ENCODE measurements at places on chromosomes 6 and 20.

- no peak for DNase-seq
Observed at GRCh38 chr20:24588047-24588635, 118.7 kb downstream of the SYNDIG1 start.

DNA sequence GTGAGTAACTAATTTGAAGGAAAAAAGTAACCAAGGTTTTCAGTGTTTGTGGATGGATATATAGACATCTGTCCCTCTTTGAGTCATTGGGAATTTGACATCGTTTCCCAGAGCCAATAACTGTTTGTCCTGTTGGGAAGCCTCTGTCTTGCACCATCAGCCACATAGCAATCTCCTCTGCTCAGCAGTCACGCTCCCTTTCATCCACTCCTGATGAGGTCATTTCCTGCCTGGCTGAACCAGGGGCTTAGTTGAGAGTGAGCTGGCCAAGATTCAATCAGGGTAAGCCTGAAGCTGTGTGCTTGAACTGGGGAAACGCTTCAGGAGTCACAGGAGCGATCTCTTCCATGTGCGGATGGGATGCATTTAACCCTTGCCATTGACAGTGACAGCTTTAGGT lies 121.5 kb upstream of the FOXQ1 start:
- DNase-seq, result no peak

DNA sequence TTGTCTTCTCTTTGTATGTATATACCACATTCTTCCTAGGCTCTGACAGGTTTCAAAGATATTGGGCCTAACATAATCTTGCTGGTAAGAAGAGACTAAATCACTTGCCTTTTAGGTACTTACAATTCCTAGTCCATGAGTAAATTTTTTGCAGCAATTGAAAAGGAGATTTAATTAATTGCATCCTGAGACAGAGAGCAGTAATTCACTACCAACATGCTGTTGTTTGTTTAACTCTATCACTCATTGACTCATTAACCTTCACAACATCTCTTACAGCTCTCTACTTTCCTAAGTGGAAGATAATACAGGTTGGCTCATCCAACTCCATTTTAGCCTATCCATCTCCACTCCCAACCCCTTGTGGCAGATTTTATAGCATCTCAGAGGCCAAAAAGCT lies 280.4 kb downstream of the ALDH8A1 start:
- no peak for DNase-seq

DNA sequence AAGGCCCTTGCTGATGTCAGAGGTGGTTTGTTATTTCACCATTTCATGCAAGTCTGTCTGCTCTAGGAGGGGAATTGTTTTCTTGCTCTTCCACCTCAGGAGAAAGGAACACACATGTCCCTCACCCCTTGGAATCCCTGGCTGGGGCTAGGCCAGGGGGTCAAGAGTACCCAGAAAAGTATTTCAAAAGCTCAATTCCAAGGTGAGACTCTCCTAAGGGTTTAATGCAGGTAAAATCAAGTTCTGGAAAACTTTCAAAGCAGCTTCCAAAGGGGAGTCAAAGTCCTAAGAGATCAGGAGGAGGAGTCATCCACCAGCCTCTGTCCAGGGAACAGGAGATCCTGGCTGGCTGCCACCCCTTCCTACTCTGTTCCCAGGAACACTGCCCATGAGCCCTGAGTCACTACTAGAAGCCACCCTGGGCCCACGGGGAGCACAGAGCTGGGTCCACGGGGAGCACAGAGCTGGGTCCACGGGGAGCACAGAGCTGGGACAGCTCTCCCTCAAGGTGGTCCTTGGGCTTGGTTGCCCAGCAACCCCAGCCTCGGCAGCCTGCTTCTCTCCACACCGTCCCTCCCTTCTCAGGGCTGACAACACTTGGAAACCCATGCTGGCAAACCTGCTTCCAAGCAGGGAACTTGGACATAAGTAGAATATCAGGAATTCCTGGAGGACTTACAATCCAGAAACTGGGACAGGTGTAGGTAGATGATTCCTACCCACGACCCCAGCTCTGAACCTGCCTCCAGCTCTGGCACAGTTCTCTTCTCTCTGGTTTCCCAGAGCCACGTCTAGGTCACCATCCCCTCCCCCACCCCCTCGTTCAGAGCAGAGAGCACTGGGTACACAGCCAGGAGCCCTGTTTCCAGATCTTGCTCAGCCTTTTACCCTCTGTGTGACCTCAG lies 35.3 kb upstream of the CDKN1A start:
- no peak for DNase-seq

- no peak for DNase-seq
Observed at GRCh38 chr6:36698196-36698595, 570 bp downstream of the RAB44 start.

DNA sequence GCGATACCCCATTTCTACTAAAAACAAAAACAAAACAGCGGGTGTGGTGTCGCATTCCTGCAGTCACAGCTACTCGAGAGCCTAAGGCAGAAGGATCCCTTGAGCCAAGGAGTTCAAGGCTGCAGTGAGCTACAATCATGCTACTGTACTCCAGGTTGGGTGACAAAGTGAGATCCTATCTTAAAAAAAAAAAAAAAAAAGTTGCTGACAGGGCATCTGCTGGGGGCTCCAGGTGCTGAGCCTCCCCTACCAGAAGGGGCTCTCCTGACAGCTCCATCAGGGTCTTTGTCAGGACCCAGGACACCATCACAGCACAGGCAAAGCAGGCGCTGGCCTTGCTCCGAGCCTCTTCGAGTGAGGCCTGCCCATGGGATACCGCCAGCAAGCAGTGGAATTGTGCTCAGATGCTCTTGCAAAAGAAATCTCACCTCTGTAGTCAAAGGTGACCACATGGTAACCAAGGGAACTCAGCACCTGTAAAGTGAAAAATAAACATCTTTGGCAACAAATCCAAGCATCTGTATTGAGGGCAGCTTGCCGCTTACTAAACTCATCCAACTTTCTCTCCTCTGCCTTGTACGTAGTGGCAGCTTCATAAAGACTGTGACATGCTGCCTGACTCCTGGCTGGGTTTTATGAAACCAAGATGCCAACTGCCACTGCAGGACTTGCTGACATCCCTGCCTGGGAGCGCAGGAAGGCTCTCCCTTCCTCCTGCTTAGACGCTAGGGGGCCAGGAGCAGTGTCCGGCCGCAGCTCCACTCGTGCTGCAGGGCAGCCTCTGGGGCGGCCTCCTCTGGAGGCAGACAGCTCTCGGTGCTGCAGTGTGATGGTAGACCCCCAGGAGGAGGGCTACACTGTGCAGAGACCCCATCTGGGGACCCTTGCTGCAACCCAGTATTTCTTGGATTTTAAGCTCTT lies 66.9 kb downstream of the PYGB start:
- DNase-seq, result no peak

DNA sequence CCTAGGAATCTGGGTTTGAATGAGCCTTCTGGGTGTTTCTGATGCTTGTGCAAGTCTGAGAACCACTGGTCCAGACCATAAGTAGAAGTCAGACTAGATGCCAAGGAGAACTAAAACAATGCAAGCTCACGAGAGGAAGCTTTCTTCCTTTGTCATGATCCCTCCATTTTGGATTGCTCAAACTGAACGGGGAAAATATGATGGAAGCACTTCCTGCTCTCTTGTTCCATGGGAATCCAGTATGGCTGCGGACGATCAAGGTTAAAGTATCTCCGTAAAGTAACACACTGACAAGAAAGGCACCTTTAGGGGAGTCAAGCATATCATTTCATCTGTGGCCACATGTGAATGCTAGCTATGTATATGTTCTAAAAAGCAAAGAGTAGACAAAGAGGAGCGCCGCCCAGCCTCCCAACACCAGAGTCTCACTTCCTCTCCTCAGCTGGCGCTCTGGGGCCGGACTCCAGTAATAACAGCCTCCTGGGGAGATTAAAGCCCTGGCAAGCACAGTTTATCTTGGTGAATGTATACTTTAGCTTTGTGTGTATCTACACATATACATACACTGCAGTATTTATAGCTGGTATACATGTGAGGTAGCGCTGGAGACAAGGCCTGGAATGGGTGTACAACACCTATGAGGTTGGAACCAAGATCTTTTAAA lies 88.1 kb downstream of the FOXC1 start:
- no peak for DNase-seq

- DNase-seq, result no peak
Observed at GRCh38 chr6:57315851-57316250, 1.6 kb upstream of the PRIM2 start.

DNA sequence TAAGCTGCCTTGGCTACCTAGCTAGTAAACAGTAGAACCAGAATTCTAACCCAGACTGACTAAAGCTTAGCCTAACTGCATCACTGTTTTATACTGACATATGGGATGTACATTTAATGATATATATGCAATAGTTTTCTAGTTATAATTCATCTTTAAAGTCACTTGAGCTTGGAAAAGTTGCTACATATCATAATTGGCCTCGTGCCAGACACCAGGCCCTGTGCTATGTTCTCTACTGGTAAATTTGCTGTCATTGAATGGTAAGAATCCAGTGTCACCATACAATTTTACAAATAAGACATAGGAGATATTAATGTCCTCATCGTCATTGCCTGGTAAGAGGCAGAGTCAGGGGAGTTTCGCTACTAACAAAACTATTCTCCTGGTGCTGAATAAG lies 396.8 kb downstream of the CDKAL1 start:
- DNase-seq, result no peak

DNA sequence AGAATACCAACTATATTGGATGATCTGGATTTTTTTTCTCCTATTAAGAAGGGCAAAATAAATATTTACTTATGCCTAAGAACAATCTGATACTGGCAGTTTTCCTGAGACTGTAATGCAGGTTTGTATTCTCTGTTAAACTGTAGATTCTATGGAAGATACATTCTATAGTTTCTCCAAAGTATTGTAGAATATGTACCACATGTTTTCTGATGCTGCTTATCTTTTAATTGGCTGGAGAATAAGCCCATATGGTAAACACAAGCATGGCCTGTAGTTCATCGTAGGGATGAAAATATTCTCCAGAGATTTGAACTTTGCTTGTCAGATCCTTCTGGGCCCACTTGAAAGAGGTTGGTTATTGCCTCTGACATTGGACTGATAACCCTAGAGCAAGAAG lies 99.1 kb downstream of the CENPW start:
- DNase-seq, result no peak

DNA sequence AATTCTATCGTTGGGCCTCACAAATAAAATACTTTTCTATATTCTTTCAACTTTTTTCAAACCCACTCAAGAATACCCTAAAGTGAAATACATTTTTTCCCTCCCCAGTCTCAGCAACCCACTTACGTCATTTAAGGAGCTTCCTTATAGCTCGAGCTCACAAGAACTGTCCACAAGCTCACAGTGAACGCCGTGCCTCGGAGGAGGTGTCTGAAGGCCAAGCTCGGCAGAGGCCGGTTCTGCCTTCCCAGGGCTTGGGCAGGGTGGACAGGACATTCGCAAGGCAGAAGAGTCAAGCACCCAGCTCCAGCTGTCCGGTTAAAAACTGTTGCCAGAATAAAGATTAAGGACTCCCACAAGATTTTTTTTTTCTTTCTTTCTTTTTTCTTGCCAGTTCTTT lies 802.3 kb downstream of the QKI start:
- no peak for DNase-seq

GRCh38 chr20:41242807-41243206 lies 74.7 kb downstream of the ZHX3 start:
- no peak for DNase-seq

DNA sequence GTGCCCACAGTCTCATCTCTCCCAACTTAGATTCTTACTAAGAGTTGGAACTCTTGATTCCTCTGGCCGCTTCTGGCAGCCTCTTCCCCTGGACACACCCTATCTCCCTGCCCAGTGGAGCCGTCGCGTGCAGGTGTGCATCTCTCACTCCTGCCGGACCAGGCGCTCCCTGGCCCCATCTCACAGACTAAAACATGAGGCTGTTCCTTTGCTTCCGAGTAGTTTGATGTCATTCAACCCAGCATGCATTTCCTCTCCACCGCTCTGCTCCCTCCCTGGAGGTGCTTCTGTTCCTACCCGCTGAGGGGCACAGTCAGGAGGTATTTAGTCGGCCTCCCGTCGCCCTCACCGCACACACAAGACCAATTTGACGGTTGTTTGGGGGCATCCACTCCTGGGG lies 228.0 kb upstream of the QKI start:
- no peak for DNase-seq

- DNase-seq, result no peak
Observed at GRCh38 chr6:82775361-82775760, 290.3 kb downstream of the UBE3D start.

GRCh38 chr6:125792172-125792571 lies 1.4 kb downstream of the NCOA7 start:
- no peak for DNase-seq

DNA sequence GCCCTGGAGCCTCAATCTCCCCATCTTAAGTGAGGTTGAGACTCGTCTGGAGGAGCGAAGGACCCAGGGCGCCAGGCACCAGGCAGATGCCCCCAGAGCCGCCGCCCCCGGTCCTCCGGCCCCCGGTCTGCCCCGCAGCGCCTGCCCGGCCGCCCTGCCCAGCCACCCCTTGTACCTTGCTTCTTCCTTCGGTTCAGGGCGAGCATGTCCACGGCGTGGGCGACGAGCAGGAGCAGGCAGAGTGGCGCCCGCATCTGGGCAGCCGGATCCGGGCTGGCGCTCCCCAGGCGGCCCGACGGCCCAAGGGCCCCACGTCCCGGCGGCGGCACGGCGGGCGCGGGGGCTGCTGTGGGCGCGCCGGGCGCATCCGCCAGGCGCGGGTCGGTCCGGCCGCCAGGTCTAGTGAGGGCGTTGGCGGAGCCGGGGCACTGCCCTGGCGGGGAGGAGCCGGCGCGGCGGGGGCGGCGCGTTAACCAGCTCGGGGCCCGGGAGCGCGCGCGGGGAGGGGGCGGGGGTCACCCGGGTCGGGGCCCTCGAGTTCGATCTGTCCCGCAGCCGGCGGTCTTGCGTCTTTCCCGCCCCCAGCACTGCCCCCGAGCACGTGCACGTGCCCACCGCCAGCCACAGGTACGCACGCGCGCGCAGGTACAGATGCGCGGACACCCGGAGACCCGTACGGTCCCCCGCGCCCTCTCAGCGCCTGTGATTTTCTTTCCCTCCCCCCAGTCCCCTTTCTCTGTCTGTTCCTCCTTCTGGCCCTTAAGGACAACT lies at the start of gene RSPO4:
Gene RSPO4 (minus strand): TSS at position 401 of the 771 bp plus-strand sequence. CDS start 147 bp downstream, at position 254.
- DNase-seq, result no peak

DNA sequence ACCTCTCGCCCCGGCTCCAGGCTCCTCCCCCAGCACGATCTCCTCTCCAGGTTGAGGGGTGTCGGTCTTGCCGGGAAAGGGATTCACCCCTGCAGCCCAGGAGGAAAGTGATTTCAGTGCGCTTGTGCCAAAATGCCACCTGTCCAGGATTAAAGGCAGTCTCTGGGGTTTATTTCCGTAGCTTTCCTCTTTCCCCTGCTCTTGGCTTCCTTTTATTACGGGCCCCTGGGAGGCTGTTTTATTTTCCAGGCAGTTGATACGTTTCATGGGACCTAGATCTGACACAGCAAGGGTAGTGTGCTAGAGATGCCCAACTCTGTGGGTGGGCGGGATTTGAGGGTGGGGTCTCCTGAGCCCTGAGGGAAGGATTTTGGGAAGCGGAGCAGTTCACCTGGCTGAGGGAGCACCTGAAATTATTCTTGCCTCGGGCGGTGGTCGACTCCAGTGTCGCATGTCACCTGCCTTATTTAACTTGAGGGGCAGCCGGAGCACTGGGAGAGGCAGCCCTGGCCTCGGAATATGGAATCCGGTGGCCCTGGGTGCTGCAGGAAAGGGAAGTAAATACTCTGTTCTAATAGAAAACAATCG lies 9.5 kb upstream of the NKX2-2 start:
- no peak for DNase-seq

GRCh38 chr6:39899554-39900295 lies 34.5 kb downstream of the MOCS1 start:
- no peak for DNase-seq

Measured in activated CD4-positive, CD25-positive, alpha-beta regulatory T cell (primary cell).